ENCODE measurements at places on chromosomes 11 and 22.
A peak's percentile ranks its signal among the peaks of the same experiment; 100 is the strongest.

DNA sequence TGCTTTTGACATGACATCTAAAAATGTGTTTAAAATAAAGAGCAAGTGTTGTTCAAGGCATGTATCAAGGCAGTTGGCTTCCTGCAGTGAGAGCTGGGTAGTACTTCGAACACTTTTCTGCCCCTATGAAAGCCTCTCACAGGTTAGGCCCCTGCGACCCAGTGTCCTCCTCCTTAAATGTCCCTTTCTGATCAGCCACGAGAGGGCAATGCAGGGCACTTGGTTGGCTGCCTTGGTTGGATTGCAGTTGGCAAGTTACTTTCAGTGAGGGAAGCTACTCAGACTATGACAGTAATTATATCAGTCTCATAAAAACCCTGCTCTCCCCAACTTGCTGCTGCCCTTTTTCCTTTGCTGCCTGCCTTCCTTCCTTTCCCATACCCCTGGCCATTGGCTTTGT lies 743.8 kb downstream of the NTM start:
- peak; percentile 62 for DNase-seq

- DNase-seq: no peak
These were observed 1.2 kb downstream of the CYTH4 start for GRCh38 chr22:37283393-37283937.

- DNase-seq: no peak
These were observed 10.6 kb upstream of the SLC25A18 start for GRCh38 chr22:17552737-17553136.

- DNase-seq: no peak
These were observed 79.9 kb upstream of the DRD2 start for GRCh38 chr11:113555071-113555619.
